Thoracic aorta (tissue), 2 donors: ENCODE measurements at places on chromosomes 5 and 9.

- no peak for DNase-seq
These were observed 158.6 kb downstream of the FAM114A2 start for GRCh38 chr5:153880106-153880505.

GRCh38 chr5:32379421-32379820 is 65.1 kb downstream of the ZFR start:
- DNase-seq = no peak

DNA sequence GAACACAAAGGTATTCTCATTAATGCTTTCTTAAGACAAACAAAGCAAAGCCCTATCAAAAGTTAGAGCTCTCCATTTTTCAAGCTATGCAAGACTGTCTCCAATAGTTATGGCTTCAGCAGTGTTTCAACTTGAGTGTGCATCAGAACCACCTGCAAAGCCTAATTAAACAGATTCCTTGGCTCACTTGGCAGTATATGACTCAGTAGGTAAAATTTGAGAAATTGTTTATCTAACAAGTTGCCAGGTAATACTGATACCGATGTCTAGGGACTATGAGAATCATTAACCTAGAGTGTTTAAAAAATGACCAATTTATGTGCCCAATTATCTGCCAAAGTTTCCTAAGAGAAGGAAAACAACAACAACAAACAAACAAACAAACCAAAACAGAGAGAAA is 60.3 kb upstream of the PARP8 start:
- DNase-seq = no peak

DNA sequence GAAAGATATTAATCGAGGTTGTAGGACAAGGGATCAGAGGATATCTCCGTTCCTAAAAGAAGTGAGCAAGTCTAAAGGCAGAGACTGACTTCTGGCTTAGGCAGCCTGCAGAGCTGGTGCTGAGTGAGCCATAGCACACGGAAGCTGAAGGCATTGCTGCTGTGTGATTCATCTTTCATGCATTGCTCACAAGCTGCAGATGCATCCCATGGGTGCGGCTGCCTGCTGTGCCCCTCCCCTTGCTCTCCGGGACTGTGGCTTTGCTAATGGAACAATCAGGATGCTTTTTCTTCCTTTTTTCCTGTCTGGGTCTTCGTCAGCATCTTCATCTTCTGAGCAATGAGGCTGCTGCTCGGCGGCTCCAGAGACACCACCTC is 341.4 kb downstream of the DIRAS2 start:
- DNase-seq = no peak

DNA sequence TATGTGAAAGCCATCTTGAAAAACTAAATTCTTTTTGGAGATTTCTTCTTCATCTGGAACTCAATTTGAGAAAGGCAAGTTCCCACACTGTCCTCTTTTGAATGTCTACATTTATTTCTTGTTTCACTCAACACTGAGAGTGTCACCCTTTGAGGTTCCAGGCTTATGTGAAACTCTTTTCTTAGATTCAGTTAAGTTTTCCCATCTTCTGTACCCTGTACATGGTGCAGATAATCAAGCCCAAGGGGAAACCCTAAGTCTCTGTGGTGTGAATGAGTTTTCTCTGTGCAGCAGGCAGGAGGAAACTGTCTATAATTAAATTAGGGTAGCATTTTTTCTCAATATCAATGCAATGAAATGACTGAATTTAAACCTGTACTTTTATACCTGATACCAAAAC is 72.3 kb upstream of the PRLR start:
- DNase-seq = no peak

GRCh38 chr5:133244242-133244641 is 192.4 kb downstream of the HSPA4 start:
- no peak for DNase-seq

DNA sequence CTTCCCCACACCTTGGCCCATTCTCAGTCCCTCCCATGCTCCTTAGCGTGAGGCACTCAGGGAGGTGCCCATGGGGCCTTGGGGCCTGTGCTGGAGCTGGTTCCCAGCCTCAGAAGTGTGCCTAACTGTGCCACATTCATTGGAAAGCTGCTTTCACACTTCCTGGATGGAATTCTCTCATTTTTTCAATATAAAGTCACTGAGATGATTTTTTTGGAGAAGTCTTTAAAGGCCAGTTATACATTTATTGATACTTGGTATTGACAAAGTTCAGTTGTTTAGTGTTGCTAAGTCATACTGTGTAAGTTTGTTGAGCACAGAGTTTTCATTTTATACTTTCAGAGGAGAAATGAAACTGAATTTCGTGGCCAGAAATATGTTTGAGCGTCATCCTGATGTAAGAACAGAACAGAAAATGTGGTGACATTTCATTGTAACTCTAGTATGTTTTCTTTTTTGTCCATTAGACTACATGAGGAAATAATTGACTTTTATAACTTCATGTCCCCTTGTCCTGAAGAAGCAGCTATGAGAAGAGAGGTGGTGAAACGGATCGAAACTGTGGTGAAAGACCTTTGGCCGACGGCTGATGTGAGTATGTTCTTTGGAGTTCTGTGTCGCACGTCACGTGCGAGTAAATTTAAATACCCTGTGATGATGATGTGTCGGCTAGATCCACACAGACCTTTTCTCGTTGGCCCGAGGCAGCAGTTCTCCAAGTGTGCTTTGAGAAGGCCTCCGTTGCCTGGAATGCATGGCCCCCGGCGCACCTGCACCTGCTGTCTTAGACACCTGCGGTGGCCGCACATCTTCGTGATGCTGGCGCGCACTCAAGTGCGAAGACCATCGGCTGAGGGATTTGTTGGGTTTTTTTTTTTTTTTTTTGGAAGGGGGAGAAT is 24.1 kb downstream of the TENT4A start:
- DNase-seq = no peak

DNA sequence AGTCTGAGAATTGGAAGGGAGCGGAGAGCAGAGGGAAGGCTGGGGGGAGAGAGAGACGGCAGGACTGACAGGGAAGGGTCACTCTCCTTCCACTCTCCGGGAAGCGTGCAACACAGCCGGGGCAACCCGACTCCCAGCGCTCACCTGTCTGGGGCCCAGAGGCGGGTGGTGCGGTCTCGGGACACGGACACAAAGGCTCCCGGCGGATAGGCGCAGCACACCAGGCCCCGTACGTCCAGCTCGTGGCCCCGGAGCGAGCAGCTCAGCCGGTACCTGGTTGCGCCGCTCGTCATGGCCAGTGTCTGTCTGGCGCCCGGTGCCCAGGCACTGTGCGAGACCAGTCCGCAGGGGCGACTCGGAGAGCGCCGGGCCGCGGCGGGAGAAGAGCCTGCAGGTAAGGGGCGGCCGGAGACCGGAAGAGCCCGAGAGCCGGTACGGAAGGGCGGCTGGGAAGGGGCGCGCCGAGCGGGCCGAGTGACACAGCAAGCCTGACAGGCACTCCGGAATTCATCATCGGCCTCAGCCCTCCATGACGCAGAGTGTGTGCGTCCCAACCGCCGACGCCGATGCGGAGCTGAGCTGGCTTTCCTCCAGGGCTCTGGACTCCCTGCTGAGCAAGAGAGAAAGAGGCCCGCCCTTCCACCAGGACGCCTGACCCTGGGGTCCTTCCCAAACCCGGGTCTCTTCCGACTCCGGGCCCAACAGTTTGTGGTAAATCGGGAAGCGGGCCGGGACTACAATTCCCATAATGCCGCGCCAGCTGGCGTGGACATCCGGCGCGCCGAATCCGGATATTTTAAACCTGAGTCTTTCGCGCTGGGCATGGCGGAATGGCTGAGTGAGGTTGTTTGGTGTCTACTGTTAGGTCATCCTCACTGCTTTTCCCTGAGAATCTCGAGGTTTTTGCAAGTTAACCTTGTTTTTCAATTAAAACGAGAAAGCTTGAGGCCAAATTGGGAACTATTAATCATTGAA is at the start of gene PLAA:
Gene PLAA (minus strand): TSS at position 490 of the 975 bp plus-strand sequence. CDS start 197 bp downstream, at position 293.
- DNase-seq = peak; percentile 80

DNA sequence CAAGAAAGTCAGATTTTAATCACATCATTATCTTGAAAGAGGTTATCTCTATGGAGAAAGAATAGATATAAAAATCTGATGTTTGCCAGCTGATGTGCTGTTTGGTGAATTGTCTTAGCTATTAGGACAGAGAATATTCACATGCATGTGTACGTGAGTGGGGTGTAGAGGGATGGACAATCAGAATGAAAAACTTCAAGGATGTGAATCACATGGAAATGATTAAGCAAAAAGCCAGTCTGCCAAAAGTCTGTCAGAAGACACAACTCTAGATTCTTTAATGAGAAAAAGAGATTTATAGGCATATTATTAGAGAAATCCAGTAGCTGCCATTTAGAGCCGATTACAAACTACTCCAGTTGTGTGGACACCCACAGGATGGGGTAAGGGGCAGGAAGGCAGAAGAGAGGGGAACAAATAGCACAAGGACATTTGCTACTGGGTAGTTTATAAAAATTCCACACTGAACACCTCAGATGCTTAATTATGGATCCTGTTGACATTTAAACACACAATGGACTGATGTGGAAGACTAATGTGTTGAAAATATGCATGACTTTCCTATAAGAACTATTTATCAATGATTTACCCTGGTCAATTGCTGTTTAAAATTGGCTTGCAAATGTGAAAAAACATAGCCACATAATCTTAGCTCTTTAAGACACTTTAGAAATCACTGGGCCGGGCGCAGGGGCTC is 127.4 kb downstream of the PTTG1 start:
- DNase-seq = no peak
